ENCODE measurements at places on chromosomes 16 and 17.

DNA sequence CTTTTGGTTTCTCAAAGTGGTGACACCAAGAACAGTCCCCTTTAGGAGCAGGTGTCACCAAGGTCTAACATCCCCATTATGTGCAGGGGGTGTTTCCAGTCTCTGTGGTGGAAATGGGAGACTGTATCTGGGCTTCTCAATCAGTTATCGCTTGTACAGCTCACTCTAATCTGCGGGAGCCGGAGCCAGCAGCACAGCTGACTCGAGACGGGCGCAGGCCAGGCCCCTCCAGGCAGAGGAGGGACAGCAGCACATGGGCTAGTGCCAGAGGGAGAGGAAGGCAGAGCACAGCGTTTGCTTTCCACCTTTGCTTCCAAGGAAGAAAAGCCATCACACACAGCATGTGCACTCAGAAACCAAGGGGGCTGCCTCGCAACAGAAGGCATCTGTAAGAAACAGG, 91.2 kb upstream of the CREBBP start:
- DNase-seq = no peak

GRCh38 chr16:22937169-22937568, 123.2 kb downstream of the HS3ST2 start:
- DNase-seq = no peak

DNA sequence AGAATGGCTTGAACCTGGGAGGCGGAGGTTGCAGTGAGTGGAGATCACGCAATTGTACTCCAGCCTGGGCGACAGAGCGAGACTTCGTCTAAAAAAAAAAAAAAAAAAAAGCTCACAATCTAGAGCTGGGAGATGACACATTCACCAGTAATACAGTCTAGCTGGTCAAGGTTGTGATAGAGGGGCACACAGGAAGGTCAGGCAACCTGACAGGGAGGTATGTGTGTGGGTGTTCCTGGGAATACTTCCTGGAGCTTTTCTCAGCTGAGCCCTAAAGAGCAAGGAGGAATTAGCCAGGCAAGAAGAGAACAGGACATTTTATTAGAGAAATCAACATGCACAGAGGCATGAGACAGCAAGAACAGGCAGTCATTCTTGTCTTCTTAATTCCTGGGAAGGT, 216.7 kb downstream of the SHISA9 start:
- DNase-seq = no peak

- DNase-seq = no peak
Measured at GRCh38 chr16:56617212-56618085, 8.1 kb upstream of the MT1E start.

DNA sequence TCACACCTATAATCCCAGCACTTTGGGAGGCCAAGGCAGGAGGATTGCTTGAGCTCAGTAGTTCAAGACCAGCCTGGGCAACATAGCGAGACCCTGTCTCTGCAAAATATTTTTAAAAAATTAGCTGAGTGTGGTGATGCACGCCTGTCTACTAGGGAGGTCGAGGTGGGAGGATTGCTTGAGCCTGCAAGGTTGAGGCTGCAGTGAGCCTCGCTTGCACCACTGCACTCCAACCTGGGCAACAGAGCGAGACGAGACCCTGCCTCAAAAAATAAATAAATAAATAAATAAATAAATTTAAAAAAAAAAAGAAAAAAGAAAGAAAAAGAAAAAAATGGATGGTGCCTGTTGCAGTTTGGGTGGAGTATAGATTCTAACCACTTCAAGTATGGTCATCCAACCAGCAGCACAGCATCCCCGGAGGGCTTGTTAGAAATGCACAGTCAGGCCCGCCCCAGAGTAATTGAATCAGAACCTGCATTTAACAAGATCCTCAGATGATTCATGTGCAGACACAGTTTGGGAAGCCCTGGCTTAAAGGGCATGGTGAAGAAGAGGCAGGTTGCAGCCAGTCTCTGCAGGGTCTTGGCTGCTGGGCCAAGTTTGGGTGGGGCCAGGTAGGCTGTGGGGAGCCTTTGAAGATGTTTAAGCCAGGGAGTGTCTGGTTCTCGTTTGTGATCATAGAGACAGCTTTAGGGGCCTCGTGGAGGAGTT, 40.8 kb downstream of the MRC2 start:
- no peak for DNase-seq

DNA sequence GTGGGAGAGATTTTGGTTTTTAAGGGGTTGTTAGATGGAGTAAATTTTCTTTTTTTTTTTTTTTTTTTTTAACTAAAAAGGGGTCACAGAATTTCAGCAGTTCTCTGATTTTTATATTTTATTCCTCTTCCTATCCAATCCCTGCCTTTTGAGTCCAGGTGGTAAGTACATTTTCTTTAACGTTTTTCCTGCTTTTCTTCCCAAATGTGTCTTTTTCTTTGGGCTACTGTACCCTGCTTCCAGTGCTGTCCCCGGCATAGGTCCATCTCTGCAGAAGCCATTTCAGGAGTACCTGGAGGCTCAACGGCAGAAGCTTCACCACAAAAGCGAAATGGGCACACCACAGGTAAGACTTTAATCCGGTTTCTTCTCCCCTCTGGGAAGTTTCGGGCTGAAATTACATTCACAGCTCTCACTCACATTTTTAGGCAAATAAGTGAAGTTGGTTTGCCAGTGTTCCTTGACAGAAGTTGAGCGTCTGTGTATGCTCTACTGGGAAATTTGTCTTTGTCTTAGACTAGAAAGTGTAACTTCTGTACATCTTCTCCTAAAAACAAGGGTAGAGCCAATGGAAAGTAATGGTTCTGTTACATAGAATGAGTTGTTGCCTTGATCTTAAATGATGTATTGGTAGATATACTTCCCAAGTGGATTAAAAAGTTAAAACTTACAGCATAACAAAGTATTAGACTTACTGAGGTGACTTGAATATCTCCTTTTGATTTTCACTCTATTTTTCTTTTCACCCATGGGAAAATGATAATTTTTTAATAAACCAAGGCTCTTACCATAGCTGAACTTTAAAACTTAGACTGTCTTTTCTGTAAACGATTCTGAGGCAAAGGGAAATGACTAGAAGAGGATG, 54.5 kb downstream of the TUBD1 start:
- DNase-seq = no peak

DNA sequence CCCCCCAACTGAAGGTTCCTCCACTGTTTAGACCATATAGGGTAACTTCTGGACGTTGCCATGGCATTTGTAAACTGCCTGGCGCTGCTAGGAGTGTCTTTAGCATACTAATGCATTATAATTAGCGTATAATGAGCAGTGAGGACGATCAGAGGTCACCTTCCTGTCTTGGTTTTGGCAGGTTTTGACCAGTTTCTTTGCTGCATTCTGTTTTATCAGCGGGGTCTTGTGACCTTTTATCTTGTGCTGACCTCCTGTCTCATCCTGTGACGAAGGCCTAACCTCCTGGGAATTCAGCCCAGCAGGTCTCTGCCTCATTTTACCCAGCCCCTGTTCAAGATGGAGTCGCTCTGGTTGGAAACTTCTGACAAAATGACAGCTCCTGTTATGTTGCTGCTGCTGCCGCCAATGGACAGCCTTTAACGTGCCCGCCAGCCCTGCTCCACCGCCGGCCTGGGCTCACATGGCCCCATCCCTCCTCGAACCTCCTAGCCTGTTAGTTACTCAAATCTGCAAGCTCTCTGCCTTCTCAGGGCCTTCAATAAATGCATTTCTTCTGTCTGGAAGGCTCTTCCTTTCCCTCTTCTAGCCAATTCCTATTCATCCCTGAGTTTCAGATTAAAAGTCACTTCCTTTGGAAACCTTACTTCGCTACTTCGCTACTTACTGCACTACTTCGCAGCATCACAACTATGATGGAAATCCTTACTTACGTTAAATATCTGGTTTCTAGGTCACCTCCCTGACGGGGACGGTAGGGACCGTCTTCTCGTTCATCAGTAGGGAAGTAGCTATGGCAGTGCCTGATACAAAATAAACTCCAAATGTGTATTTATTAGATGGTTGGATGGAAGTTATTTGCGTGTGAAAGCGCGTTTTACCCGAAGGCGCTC, 640 bp upstream of the NAGLU start:
- DNase-seq = no peak

DNA sequence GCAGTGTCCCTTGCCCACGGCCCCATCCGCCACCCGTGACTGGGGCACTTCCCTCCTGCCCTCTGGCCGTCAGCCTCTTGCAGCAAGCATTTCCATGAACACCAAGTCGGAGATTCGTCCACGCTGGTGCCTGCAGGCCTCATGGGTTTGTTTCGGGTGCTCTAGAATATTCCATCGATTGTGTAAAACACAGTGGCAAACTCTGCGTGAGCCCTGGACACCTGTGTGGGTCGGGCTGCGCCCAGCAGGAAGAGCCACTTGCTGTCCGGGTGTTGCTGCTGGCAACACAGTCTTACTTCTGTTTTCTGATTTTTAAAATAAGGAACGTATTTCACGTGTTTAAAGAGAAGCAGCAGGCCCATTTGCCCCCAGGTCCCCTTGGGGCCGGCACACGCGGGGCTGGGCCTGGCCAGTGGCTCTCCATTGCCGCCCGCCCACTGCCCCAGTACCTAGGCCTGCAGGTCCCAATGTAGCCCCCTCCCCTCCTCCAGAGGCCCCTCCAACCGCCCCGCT, 10.0 kb downstream of the CYBC1 start:
- no peak for DNase-seq

GRCh38 chr17:66834919-66835454, at the start of gene CACNG5:
Gene CACNG5 (plus strand): TSS chr17:66835117. CDS start chr17:66877333, 42,216 bp downstream.
- no peak for DNase-seq

GRCh38 chr17:77778636-77779489, 179.6 kb upstream of the TNRC6C start:
- no peak for DNase-seq

DNA sequence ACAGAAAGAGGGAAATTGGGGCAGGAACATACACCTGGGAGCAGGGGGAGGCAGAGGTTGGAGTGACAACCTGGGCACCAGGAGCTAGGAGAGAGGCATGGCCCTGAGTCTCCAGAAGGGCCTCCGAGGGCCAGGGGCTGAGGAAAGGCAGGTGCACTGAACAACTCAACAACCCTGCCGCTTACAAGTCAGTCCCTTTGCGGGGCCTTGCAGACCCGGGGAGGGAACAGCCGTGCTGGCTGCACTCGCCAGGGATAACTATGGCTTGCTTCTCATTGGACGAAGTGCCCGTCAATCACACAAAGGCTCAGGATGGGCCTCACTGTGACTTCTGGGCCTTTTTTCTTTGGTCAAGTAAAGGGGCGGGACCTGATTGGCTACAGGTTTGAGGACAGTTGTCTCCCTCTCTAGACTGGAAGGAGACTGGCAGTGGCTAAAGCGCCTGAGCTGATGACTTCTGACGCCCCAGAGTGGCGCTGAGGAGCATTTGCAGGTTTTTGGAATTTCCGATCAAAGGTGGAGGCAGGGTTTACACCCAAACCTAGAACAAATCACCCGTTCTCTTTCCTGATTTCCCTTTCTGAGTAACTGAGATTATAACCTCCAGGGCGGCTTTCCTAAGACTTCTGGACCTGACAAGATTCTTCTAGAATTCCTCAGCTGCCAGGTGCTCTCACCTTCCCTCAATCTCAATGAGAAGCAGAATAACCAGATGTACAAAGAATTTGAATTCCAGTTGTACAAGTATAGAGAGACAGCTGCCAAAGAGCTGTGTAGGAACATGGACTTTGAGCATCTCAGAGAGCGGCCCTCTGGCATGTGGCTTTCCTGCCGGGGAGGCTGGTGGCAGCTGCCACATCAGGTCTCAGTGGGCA, 27.6 kb upstream of the ST6GALNAC2 start:
- no peak for DNase-seq

- peak; percentile 90 for DNase-seq
Measured at GRCh38 chr17:14308965-14309879, 8.3 kb downstream of the HS3ST3B1 start.

- no peak for DNase-seq
Measured at GRCh38 chr17:7380855-7381683, at the start of gene TNK1. Gene TNK1 (plus strand): TSS chr17:7381089. CDS start chr17:7382927, 1,838 bp downstream.

DNA sequence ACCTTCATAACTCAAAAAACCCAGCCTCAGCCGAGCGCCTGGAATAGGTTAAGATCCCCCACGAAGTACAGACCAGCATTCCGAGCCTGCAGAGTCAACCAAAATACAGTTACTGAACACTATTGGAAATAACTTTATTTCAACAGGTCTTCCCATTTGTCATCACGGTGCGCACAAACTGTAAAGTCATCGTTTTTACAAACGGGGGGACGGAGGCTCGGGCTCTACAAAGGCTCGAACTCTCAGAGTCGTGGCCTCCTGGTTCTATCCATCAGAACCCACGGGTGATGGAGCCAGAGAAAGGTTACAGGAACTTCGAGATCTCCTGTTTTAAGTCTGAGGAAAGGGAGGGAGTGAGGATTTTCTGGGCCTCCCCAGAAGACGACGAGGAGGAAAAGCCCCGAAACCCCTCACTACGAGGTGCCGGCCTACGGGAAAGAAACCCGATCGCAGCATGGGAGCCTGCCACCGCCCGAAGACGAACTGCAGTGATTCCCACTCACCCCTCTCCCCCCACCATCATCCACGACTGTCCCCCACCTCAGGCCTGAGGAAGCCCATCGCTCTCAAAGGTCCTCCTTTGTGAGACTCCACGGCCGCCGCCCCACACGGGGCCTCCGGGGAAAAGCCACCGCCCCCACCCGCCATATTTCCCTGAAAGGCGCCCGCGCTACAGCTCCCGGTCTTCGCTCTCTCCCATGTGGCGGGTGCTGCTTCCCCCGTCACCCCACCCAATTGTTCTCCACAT, 917 bp downstream of the YWHAE start:
- no peak for DNase-seq

DNA sequence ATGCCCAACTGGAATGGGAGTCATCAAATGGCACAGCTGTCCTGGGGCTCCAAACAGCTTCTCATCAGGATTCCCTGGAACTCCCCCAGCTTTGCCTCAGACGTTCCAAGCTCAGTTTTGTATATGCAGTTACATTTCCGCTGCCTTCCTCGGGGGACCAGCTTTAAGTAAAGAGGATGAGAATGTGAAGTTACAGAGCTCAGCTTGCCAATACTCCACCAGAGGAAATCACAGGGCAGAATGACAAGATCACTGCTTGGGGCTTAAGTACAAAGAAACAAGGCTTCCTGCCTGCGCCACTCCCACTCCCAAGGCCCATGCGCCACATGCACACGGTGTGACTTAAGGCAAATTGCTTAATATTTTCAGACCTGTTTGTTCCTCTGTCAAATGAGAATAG, 272.4 kb upstream of the CDH11 start:
- no peak for DNase-seq

DNA sequence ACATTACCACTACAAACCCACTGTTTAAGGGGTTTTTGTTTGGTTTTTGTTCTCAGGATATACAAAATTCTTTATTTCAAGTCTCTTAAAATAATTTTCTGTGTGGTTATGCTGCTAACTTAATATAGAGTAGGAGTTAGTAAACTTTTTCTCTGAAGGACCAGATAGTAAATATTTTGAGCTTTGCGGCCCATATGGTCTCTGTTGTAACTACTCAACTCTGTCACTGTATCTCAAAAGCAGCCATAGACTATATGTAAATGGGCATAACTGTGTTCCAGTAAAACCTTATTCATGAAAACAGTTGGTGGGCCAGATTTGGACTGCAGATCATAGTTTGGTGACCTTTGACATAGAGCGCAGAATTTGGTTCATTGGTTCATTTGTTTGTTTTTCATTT, 7.2 kb downstream of the TANGO6 start:
- no peak for DNase-seq

DNA sequence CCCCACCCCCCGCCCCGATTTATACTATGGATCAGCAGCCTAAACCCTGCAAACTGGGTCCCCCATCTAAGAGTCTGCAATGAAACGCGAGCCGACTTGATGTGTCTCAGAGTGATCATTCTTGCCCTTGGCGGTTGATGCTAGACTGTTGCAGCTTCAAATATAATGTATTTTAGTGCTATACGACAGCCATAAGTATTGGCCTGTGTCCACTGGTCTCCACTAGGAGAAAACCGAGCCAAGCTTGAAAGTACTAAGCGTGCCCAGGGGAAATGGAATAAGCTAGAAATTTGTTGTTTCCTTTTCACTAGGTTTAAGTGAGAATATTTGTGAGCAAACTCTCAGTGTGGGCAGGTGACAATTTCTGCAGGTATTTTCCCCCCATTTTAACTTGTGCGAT, 711.2 kb downstream of the MAF start:
- no peak for DNase-seq

All from T-helper 1 cell (primary cell).